ENCODE measurements at places on chromosomes 16 and 17.

GRCh38 chr17:80513201-80513600, 31.4 kb upstream of the RPTOR start:
- DNase-seq: no peak

GRCh38 chr16:25093208-25094061, 18.1 kb upstream of the LCMT1 start:
- no peak for DNase-seq

DNA sequence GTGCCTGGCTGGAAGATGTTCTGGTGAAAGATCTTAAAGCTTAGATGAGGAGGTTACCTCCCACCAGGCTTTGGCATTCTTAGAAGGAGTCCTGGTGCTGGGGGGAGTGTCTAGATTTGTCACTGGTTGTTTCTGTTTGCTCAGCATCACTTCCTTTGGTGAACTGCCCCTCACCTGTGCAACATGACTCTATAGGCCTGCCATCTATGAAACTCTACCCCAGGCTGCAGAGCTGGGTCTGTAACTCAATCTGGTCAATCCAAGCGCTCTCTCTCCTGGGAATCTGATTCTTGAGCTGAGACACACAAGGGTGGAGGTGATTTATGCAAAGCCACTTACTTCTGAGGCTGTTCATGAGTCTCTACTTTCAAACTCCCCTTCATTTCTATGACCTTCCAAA, 399.4 kb downstream of the NPIPA7 start:
- no peak for DNase-seq

DNA sequence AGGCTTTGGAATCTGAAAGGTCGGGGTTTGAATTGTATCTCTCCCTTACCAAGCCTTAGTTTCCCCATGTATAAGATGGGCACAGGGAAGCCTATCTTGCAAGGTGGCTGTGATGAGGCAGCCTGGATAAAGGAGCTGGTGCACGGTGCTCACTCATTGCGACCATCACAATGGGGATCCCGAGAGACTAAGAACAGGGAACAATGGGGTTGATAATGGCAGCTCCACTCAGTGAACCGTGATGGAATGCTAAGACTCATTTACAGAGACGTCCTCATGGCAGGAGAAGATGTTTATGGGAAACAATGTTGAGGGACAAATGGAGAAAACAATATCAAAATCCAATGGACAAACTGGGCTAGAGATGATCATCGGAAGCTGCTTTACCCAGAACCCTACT, 81.8 kb downstream of the SPACA3 start:
- no peak for DNase-seq

GRCh38 chr17:65559804-65560627, 1.4 kb downstream of the AXIN2 start:
- DNase-seq: no peak

GRCh38 chr16:19112099-19112407, 1.7 kb upstream of the ITPRIPL2 start:
- no peak for DNase-seq

GRCh38 chr16:69187446-69188235, 677 bp downstream of the SNTB2 start:
- peak; percentile 42 for DNase-seq

DNA sequence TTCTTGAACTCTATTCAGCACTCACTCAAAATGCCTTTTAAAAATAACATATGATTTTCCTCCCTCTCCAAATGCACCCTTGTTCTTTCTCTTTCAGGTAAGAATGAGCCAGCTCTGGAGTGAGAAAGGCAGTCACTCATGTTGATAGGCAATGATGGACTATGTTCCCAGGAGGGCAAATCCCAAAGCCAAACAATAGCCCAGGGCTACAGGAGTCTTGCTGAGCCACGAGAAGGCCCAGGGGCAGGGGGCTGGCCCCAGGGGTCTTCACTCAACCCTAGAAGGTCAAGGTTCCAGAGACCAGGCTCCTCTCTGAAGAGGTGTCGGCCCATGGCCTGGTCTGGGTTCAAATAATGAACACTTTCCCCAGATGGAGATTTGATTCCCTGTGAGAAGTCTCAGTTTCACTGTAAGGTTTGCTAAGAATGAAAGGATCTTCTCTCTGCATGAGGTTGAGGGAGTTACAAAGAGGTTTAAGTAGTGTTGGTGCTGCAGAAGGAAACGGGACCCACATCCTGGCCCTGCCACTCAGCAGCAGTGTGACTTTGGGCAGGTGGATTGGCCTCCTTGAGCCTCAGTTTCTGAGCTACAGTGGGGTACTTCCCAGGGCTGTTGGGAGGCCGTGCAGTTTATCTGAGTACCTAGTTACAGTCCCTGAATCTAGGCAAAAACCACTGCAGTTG, 49.0 kb downstream of the RTN4RL1 start:
- DNase-seq: no peak

- DNase-seq: no peak
Observed at GRCh38 chr17:76398523-76399174, 14.2 kb downstream of the SPHK1 start.

- DNase-seq: peak; percentile 72
Observed at GRCh38 chr17:19447085-19447583, 36.1 kb downstream of the RNF112 start.

DNA sequence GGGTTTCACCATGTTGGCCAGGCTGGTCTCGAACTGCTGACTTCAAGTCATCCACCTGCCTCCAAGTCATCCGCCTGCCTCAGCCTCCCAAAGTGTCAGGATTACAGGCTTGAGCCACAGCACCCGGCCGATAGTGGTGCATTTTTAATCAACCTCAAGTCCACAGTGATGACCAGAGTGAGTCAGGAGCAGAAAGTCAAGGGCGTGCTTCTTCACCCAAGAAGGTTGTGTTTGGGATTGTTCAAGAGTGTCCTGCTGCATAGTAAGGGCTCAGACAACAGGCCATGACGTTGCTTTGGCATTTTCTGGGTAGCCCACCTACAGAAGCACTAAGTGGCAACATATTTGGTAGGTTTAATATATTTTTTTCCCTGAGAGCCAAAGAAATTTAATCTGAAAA, 108.3 kb upstream of the FAM20A start:
- DNase-seq: no peak

GRCh38 chr16:53745753-53746266, 41.9 kb downstream of the FTO start:
- peak; percentile 61 for DNase-seq

DNA sequence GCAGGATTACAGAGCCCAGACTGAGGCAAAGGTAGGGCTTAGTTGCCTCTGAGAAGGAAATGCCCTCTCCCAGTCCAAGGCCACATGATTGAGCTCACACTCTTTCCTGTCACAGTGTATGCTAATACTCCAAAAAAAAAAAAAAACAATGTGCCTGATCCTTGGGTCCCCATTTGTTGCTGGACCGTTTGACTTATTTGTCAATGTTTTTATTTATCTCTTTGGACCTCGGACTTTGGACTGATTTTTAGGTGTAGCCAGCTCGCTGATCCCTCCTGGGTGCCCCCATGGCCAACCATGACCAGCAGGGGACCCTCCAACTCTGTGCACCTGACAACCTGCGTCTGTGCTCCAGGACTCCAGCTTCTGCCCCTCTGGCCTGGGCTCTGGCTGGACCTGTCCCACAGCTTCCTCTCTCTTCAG, 622 bp upstream of the CCL16 start:
- DNase-seq: no peak

- no peak for DNase-seq
Observed at GRCh38 chr16:83843657-83844056, 35.9 kb downstream of the HSBP1 start.

DNA sequence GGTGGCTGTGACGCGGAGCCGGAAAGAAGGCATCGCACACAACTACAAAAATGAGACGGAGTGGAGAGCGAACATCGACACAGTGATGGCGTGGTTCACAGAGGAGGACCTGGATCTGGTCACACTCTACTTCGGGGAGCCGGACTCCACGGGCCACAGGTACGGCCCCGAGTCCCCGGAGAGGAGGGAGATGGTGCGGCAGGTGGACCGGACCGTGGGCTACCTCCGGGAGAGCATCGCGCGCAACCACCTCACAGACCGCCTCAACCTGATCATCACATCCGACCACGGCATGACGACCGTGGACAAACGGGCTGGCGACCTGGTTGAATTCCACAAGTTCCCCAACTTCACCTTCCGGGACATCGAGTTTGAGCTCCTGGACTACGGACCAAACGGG, 4.4 kb downstream of the ENPP7 start:
- no peak for DNase-seq

DNA sequence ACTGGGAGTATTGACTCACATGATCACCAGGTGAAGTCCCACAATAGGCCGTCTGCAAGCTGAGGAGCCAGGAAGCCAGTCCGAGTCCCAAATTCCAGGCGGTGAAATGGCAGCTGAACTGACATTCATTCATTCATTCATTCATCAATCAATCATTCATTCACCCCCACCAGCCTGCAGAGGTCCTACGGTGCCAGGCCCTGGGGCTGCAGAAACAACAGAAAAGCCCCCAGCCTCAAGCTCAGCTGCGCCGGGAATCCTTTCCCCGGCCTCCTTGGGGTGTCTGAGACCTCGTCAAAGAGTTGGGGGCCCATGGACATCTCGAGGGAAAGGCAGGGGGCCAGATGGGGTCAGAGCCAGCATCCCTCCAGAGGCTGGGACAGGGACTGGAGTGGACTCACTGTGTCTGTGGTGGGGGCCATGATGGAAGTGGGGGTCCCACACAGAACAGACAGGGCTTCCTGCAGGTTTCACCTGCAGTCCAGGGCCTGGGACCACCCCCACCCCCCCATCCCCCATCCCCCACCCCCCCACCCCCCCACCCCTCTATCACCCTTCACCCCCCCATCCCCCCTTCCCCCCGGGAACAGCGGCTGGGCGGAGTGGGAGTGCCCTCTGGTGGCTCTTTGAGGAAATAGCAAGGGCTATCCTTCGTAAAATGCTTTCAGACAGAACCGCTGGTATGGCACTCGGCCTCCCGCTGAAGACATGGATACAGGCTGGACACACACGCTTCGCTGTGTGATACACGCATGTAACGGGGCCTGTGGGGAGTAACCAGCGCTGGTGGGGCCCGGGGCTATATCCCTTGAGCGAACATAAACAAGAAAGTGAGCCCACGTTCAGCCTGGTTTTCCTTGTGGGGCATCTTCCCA, 8.5 kb upstream of the ZC3H18 start:
- DNase-seq: peak; percentile 50

DNA sequence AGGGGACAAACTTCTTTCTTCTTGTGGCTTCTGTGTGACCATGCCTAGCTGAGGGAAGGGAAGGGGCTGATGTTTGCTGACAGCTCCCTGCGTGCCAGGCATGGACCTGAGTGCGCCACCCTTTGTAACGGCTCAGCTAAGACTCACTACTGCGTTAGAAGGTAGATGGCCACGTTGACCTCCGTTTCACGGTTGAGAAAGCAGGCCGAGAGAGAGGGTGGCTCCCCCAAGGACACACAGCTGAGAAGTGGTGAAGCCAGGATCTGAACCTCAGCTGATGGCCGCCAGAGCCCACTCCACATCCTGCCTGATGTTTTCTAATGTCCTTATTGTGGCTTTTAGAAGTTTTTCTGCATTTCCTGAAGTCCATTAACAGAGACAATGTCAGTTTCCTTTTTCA, 45.1 kb downstream of the RGS9 start:
- DNase-seq: no peak

GRCh38 chr17:41018541-41018940, 8.5 kb downstream of the KRTAP1-5 start:
- no peak for DNase-seq

GRCh38 chr16:87921236-87921773, 15.0 kb downstream of the CA5A start:
- no peak for DNase-seq

GRCh38 chr17:14144508-14144907, 75.2 kb downstream of the COX10 start:
- DNase-seq: peak; percentile 16

- DNase-seq: no peak
Observed at GRCh38 chr16:67265834-67266233, 13.5 kb upstream of the PLEKHG4 start.

All from fibroblast of skin of right biceps (primary cell).